ENCODE measurements at places on chromosomes 2 and 18.

DNA sequence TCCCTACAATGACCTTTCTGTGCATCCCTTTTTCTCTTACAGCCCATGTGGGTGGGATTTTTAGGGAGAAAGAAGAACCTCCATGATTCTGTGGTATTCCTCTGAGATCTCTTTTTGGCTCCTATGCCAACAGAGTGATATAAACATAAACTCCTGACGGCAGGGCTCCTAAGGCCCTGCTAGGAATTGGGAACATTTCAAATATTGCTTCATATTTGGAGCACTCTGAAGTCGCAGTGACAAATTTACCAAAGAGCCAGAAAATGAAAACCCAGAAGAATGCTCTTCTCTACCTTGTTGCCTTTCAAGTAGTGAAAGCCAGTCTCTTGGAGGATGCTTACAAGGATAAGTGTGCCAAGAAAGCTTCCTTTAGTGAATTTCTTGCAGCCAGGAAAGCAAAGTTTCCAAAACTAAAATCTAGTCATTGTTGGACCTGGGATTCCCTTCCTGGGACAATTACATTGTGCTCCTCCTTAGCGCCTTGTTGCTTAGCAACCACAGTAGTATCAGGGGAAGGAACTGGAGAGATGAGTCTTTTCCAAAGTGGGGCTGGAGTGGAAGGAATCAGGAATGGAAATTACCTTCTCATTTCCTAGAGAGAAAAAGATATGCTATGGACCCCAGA lies 7.3 kb upstream of the SETBP1 start:
- H3K27me3 ChIP-seq = peaks cover 64% of the 10 kb centered on the region
- H3K4me1 ChIP-seq = peaks cover 5% of the 10 kb centered on the region
- DNase-seq = no peak
- H3K36me3 ChIP-seq = no peaks in the 10 kb centered on the region
- H3K4me3 ChIP-seq = no peak overlapping the region

GRCh38 chr18:76131738-76132137 lies 363.3 kb downstream of the ZNF516 start:
- no peak for DNase-seq
- H3K27ac ChIP-seq = no peak overlapping the region
- H3K36me3 ChIP-seq = no peaks in the 10 kb centered on the region
- no peak overlapping the region for H3K4me3 ChIP-seq

GRCh38 chr2:10460366-10460796 lies 12.3 kb upstream of the ODC1 start:
- DNase-seq = no peak
- no peaks in the 10 kb centered on the region for H3K36me3 ChIP-seq
- H3K4me3 ChIP-seq = no peak overlapping the region
- H3K27ac ChIP-seq = no peak overlapping the region

DNA sequence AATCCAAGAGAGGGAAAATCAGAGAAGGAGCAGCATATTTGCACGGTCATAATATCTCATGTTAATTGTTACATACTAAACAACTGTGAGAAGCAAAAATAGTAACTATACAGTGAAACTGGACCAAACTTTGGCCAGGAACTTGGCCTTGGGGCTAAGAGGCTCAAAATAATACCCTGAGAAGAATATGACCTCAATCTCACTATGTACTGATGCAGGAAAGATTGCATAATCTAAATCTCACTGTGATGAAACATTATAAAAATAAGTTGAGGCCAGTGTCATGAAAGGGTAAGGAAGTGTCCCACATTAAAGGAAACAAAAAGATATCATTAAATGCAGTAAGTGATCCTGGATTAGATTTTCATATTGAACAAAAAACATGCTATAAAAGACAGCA lies 36.5 kb downstream of the ZRANB3 start:
- H3K4me3 ChIP-seq = no peak overlapping the region
- no peak overlapping the region for H3K27ac ChIP-seq
- H3K36me3 ChIP-seq = peaks cover 52% of the 10 kb centered on the region
- DNase-seq = no peak

- no peak for DNase-seq
- H3K4me1 ChIP-seq = no peaks in the 10 kb centered on the region
- no peaks in the 10 kb centered on the region for H3K36me3 ChIP-seq
- H3K4me3 ChIP-seq = no peak overlapping the region
- no peak overlapping the region for H3K27ac ChIP-seq
These were observed 84.0 kb upstream of the DSEL start for GRCh38 chr18:67600181-67601180.

DNA sequence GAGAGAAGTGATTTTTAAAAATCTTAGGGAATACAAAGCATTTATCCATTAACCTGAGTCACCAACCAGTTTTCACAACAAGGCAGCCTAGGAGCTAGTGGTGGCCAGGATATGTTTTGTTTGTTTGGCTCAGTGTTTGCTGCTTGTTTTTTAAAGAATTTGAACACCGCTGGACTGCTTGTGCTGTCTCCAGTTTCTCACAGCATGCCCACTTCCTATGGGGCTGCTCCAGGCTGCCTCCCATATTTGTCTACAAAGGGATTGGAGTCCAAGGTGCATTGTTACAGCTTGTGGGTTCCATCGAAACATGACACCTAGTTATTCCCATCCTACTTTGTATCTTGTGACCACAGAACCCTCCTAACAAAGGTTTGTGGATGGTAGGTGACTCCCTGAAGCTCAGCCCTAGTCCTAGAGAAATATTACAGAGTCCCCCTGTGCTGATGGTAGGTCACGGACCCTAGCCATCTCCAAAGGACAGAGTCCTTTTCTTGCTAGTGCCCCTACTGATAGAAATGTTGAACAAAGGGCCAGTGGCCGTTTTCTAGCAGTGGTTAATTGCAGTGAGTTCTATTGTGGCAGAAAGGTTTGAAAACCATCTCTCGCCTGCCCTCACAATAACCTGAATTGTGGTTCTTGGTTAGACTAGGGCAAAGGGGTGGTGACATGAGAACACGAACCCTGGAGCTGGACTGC lies 23.2 kb downstream of the GPR39 start:
- no peaks in the 10 kb centered on the region for H3K36me3 ChIP-seq
- H3K27ac ChIP-seq = no peak overlapping the region
- H3K4me1 ChIP-seq = peaks cover 3% of the 10 kb centered on the region
- no peaks in the 10 kb centered on the region for H3K27me3 ChIP-seq
- no peak overlapping the region for H3K4me3 ChIP-seq

GRCh38 chr2:75489721-75490120 lies 71.0 kb downstream of the EVA1A start:
- no peaks in the 10 kb centered on the region for H3K4me1 ChIP-seq
- H3K36me3 ChIP-seq = no peaks in the 10 kb centered on the region
- no peak overlapping the region for H3K4me3 ChIP-seq
- H3K27ac ChIP-seq = no peak overlapping the region
- peaks cover 21% of the 10 kb centered on the region for H3K27me3 ChIP-seq

DNA sequence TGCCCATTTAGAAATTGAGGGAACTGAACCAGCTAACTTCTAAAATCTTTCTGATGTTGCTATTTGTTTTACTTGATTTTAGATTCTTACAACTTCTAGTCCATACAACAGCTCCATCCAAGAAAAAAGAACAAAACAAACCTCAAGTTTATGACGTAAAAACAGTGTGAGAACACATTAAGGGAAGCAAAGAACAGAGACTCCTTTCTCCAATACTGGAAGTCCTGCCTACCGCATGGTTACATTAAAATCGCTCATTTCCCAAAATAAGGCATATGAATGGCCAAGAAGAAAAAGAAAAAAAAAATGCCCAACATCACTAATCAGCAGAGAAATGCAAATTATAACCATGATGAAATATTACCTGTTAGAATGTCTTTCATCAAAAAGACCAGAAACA lies 110.0 kb downstream of the TRIB2 start:
- H3K27me3 ChIP-seq = no peaks in the 10 kb centered on the region
- no peak overlapping the region for H3K27ac ChIP-seq
- H3K4me1 ChIP-seq = peaks cover 5% of the 10 kb centered on the region
- no peak for DNase-seq
- H3K36me3 ChIP-seq = no peaks in the 10 kb centered on the region

DNA sequence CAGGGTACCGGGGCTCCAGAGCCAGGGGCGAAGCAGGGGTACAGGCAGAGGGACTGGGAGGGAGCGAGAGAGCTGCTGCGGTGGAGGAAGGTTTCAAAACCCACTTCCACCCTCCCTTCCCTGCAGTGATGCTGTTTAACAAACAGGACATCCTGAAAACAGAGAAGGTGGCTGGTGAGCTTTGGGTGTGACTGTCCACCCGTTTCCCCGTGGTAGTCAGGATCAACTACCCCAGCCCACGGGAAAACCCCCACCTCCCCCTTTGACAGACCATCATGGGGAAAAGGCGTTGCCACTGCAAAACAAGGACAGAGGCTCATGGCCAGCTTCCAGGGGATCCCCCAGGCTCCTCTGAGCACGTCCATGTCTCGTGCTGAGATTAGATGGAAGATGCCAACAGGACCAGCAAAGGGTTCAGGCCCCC lies 12.9 kb downstream of the TMEM185B start:
- H3K27me3 ChIP-seq = no peaks in the 10 kb centered on the region
- no peak for DNase-seq
- no peaks in the 10 kb centered on the region for H3K36me3 ChIP-seq
- no peak overlapping the region for H3K27ac ChIP-seq
- no peak overlapping the region for H3K4me3 ChIP-seq

GRCh38 chr18:62374410-62374965 lies 49.4 kb downstream of the TNFRSF11A start:
- no peak overlapping the region for H3K27ac ChIP-seq
- DNase-seq = no peak
- H3K27me3 ChIP-seq = no peaks in the 10 kb centered on the region

- no peaks in the 10 kb centered on the region for H3K36me3 ChIP-seq
- H3K4me1 ChIP-seq = peaks cover 3% of the 10 kb centered on the region
- H3K27me3 ChIP-seq = no peaks in the 10 kb centered on the region
- no peak overlapping the region for H3K4me3 ChIP-seq
These were observed 37.2 kb upstream of the HPCAL1 start for GRCh38 chr2:10265329-10266132.

DNA sequence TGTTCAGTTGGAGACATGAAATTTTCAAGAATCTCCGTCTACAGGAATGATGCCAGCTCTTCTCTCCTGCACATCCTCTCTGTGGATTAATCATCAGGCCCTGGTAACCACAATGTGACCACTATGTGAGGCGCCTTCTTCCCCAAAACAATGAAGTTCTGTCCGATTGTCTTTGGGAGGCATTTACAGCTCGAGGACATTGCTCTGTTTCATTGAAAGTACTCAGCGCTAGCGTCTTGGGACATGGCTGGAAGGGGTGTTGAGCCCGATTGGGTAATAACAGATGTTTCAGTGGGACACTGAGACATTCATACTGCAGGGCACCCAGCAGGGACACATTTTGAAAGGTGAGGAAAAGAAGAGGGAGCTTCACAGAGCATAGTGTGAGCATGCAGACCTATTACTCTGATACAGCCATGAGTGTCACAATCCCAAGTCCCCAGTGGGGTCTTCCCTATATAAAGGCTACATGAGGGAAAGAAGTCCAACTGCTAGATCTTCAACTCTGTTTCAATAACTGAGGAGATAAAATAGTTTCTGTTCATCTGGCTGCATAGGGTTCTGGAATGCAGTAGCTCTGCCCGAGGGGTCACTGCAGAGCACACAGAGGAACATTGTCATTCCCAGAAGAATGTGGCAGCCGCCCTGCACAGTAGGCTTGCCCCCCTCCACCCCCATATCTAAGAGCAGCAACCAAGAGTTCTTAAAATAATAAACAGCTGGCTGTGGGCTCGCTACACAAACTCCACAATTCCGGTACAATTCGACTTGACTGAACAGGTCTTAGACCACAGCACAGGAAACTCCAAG lies 237.3 kb downstream of the OSR1 start:
- no peak for DNase-seq
- no peaks in the 10 kb centered on the region for H3K4me1 ChIP-seq
- no peaks in the 10 kb centered on the region for H3K36me3 ChIP-seq
- no peaks in the 10 kb centered on the region for H3K27me3 ChIP-seq
